ENCODE measurements at places on chromosomes 5 and 9. TPM values are rescaled to one million over a fixed set of nuclear protein-coding genes. Genes with fewer than 3 reads are reported as not detected.
A peak's percentile ranks its signal among the peaks of the same experiment; 100 is the strongest.

GRCh38 chr5:59423021-59423420 is 470.5 kb downstream of the PDE4D start:
- H3K4me3 ChIP-seq: no peak overlapping the region
- no peak overlapping the region for H3K27ac ChIP-seq
- no peaks in the 10 kb centered on the region for H3K4me1 ChIP-seq
- no peak for DNase-seq
- no peaks in the 10 kb centered on the region for H3K27me3 ChIP-seq
- H3K36me3 ChIP-seq: no peaks in the 10 kb centered on the region

DNA sequence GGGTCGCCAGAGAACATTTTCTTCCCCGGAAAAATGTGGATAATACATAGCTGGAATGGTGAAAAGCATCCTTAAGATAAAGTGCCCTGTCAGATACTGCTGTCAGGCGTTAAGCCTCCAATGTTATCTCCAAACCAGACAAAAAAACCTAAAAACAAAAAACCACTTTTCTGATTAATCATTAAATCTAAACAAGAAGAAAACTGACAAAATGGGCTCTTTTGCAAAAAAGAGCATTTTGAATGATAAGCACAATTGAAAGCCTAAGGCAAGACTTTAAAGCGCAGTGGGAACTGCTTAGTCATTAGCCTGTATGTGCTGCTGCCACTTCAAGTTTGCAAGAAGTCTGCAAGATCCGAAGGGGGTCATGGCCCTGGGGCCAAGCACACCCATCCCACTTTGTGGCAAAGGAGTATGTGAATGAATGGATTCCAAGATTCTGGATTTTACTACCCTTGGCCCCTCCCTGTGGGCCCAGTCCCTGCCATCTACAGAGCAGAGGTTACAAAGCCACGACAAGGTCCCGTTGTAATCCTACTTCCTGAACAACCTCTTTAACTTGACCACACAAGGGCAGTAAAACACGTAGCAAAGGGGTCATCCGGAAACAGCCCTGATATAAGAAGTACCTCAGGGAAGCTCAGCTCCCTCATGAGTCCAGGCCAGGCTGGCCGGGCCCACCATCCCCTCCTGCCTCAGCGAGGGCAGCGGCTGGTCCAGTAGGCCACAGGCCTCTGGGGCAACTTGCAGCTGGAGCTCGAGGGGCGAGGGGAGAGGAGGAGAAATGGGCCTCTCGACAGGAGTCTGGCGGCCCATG is 29.7 kb downstream of the SHB start:
- H3K27ac ChIP-seq: peak overlapping the region; percentile 54
- no peak for DNase-seq
- no peak overlapping the region for H3K4me3 ChIP-seq
- no peaks in the 10 kb centered on the region for H3K36me3 ChIP-seq

DNA sequence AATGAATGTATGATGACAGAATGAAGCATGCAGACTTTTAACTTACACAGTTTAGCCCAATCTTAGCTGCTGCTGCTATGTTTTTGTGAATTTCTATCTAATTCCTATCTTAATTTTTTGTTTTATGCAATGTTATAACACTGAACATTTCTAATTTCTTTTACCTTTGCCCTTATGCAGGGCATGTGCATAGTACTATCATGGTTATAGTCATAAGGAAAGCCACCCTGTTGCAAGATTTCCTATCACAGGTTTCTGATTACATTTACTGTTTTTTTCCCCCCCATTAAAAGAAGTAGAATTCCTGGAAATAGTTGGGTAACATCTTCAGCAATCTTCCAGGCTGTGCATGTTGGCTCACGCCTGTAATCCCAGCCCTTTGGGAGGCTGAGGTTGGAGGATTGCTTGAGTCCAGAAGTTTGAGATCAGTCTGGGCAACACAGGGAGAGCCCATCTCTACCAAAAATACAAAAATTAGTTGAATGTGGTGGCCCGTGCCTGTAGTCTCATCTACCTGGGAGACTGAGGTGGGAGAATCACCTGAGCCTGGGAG is 164.4 kb downstream of the KDM4C start:
- H3K27me3 ChIP-seq: no peaks in the 10 kb centered on the region
- H3K36me3 ChIP-seq: peaks cover 11% of the 10 kb centered on the region
- no peak overlapping the region for H3K27ac ChIP-seq
- no peak overlapping the region for H3K4me3 ChIP-seq

GRCh38 chr9:135883410-135884089 is 23.8 kb downstream of the CAMSAP1 start:
- no peaks in the 10 kb centered on the region for H3K27me3 ChIP-seq
- H3K4me1 ChIP-seq: peaks cover 67% of the 10 kb centered on the region
- H3K27ac ChIP-seq: no peak overlapping the region
- H3K4me3 ChIP-seq: no peak overlapping the region

GRCh38 chr5:136103118-136103517 is 29.5 kb upstream of the SMAD5 start:
- no peaks in the 10 kb centered on the region for H3K27me3 ChIP-seq
- peaks cover 9% of the 10 kb centered on the region for H3K4me1 ChIP-seq
- H3K27ac ChIP-seq: no peak overlapping the region
- H3K36me3 ChIP-seq: no peaks in the 10 kb centered on the region
- H3K4me3 ChIP-seq: no peak overlapping the region
- DNase-seq: no peak

- H3K4me3 ChIP-seq: no peak overlapping the region
- no peak overlapping the region for H3K27ac ChIP-seq
- H3K4me1 ChIP-seq: no peaks in the 10 kb centered on the region
- H3K27me3 ChIP-seq: no peaks in the 10 kb centered on the region
- no peak for DNase-seq
Measured at GRCh38 chr5:32880796-32881195, 169.7 kb downstream of the NPR3 start.

DNA sequence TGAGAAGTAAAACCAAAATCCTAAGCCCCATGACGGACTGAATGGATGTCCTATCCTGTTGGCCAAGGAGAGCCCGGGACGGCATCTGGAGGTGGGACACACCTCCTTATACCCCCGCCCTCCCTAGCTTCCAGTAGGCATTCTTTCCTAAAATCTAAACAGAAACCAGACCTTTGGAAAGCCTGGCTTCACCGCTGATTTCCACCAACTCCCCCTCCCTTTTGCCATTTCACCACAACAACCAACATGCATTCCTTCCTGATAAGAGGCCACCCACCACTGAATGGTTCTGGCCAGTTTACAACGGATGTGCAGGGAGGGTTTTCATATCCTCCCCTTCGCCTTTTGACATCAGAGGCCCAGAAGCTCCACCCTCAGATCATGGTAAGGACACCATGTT is 9.2 kb upstream of the RARS1 start:
- DNase-seq: no peak
- no peaks in the 10 kb centered on the region for H3K4me1 ChIP-seq
- H3K36me3 ChIP-seq: peaks cover 11% of the 10 kb centered on the region
- H3K27me3 ChIP-seq: no peaks in the 10 kb centered on the region
- H3K4me3 ChIP-seq: no peak overlapping the region
- H3K27ac ChIP-seq: no peak overlapping the region

DNA sequence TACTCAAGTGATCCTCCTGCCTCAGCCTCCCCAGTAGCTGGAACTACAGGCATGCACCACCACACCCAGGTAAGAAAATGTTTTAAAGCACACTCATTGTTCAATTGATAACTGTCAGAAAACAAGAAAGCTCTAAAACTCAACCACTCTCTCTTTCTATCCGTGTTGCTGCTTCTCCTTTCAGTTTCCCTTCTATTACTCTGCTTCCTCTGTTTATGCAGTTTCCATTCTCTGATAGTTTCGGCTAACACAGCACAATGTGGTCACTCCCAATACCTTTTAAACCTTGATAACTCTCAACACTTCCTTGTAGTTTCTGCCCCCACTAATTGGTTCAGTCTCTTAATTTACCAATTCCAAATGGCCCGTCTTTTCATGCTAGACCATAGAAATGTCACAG is 59.2 kb upstream of the NR4A3 start:
- DNase-seq: no peak
- no peaks in the 10 kb centered on the region for H3K4me1 ChIP-seq
- H3K4me3 ChIP-seq: no peak overlapping the region

Gene TIMD4
- not detected for total RNA-seq

Gene AJM1
- total RNA-seq: 0.32 TPM

Gene TRIM36
- total RNA-seq: 0.47 TPM

Gene ANXA1
- total RNA-seq: 5,313 TPM
